Thoracic aorta (tissue), 2 donors: ENCODE measurements at places on chromosomes 12 and 14. TPM values are rescaled to one million over a fixed set of nuclear protein-coding genes. Genes with fewer than 3 reads are reported as not detected.

DNA sequence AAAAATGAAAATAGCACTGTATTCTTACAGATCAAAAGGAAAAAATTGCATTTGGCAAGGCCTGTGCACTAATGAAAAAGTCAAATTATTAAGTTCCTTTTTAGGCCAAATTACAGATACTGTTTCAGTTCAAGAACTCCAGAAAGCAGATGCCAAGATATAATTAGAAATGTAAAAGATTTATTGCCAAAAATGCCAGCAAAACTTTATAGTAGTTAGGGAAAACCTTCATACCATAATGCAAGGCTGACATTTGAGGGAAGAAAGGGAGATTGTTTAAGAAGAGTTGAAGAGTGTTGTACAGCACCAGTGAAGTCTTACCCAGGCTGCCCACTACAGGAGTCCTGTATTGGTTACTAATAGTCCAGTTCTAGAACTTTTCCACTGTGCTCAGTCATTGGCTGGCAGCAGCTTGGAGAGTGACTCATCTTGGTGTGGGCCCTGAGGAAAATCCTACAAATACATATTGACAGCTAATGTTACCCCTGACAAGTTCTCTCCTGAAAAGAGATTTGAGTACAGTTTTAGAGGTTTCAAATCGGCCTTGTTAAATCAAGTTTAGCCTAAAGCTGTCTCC lies 600.4 kb downstream of the C12orf50 start:
- DNase-seq, result no peak

- DNase-seq, result no peak
Measured at GRCh38 chr12:133026996-133027395, 10.3 kb upstream of the ZNF84 start.

GRCh38 chr12:48389409-48389808 lies 38.7 kb upstream of the ZNF641 start:
- no peak for DNase-seq

- DNase-seq, result no peak
Measured at GRCh38 chr14:22977684-22978486, 4.5 kb downstream of the AJUBA start.

The TMPRSS12 gene
- total RNA-seq, result not detected

The ISM2 gene
- not detected for total RNA-seq

- DNase-seq, result no peak
Measured at GRCh38 chr12:13523536-13524307, 327.2 kb downstream of the EMP1 start.

GRCh38 chr12:91785655-91786498 lies 359.8 kb downstream of the BTG1 start:
- DNase-seq, result no peak

GRCh38 chr14:46490238-46490685 lies 161.3 kb downstream of the RPL10L start:
- no peak for DNase-seq
